Activated CD4-positive, alpha-beta T cell treated with anti-CD3 and anti-CD28 coated beads, Interleukin-2, amount 10 ng/mL, durations not matched to agents 24 days and 14 days (primary cell): ENCODE measurements at places on chromosomes 5 and 9.
A peak's percentile ranks its signal among the peaks of the same experiment; 100 is the strongest.

GRCh38 chr9:76859860-76860259, 46.1 kb downstream of the PRUNE2 start:
- DNase-seq = no peak

DNA sequence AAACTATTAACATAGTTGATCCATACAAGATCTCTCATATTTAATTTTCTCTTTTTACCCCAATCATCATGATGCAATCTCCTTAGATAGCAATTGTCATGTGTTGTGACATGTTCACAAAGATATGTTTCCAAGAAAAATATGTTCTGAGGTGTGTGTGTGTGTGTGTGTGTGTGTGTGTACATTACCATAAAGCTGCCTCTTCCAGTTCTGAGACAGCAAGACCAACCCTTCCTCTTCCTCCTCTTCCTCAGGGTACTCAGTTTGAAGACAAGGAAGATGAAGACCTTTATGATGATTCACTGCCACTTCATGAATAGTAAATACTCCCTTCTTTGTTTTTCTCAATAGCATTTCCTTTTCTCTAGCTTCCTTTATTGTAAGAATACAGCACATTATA, 303.3 kb upstream of the PRDM9 start:
- DNase-seq = no peak

DNA sequence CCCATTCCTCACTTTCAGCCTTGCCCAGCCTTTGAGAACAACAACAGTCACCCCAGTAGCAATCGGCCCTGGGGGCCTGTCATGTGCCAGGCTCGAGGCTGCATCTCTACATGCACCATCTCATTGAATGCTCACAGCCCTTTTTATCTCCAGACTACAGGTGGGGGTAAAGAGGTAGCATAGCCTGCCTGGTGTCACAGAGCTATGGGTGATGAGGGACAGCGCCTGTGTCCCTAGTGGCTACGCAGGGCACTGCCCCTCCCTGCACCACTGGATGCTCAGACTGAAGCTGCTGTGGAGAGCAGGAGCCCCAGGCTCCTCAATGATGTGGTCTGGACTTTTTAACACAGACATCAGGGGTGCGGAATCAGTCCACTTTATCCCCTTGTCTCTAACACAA, 2.8 kb downstream of the CAMK2A start:
- DNase-seq = peak; percentile 60

GRCh38 chr9:18437315-18438201, 36.4 kb upstream of the ADAMTSL1 start:
- DNase-seq = no peak

DNA sequence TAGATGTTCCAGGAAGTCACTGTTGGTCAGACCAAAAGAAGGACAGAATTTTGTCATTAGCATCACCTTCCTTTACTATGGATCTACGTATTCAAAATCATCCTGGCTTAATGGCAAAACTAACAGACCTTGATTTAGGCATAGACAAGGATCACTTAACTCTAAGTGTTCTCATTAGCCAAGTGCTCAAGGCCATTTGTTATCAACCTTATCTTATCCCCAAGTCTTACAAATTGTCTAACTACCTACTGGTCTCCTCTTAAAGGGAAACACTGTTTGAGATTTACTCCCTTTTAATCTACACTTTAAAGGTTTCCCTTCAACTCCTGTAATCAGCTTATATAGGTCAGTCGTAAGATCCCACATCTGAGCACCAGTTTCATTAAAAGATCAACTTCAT, 1197.5 kb upstream of the C9orf72 start:
- no peak for DNase-seq

DNA sequence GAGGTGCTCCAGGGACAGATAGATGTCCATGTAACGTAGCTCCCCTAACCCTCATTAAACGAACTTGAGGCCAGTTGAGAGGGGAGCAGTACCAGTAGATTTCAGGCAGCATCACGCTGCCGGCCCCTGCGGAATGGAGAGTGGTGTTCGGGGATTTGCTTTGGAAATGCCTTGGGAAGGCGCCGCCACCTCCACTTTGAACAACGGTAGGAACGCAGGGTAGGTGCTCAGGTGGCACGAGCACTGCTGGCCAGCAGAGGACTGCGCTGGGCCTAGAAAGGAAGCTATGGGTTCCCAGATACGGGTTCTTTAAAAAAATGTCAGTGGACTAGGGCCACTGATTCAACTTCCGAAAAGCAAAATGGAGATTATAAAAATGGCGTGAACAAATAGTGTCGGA, 271.8 kb downstream of the FANCC start:
- no peak for DNase-seq

DNA sequence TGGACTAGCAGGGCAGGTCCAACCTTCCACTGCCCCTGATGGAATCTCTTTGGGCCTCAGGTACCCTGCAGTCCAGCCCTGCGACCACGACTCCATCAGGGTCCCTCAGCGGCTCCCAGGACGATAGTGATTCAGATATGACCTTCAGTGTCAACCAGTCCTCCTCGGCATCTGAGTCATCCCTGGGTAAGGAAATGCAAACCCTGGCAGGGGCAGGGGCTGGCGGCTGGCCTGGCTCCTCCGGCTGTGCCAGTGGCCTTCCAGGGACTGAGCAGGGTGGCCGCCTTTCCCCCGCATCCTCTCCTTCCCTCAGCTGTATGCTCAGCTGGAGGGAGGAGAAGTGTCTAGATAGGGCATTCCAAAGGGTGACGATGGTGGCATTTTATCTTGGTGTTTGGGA, 45.0 kb downstream of the NEURL1B start:
- DNase-seq = no peak

- no peak for DNase-seq
Observed at GRCh38 chr5:10525124-10525495, 38.8 kb upstream of the ANKRD33B start.

DNA sequence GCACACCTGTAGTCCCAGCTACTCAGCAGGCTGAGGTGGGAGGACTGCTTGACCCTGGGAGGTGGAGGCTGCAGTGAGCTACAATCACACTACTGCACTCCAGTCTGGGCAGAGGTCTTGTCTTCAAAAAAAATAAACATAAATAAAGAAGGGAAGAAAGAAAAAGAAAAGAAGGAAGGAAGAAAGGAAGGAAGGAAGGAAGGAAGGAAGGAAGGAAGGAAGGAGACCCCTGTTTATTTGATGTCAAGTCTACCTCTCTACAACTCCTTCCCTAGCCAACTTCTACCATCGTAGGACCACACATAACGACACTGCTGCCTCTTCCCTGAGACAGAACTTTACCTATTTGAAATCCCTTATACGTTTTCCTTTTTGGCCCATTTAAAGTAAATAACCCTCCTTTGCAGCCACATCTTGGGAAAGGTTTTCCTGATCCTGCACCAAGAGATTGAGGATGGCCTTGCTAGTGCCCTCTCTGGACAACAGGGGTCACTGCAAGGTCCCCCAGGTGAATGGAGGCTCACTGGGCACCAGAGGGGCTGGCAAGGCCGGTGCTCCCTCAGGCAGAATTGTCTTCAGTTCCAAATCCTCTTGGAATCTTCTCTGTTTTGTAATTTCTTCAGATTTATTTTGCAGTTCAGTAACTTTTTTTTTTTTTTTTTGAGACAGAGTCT, 10.5 kb downstream of the RPS14 start:
- DNase-seq = no peak

GRCh38 chr5:133744051-133744959, 132.0 kb upstream of the FSTL4 start:
- no peak for DNase-seq

GRCh38 chr9:76162751-76163500, 231.3 kb downstream of the RFK start:
- DNase-seq = no peak

GRCh38 chr5:10725636-10726035, 35.4 kb downstream of the DAP start:
- no peak for DNase-seq

DNA sequence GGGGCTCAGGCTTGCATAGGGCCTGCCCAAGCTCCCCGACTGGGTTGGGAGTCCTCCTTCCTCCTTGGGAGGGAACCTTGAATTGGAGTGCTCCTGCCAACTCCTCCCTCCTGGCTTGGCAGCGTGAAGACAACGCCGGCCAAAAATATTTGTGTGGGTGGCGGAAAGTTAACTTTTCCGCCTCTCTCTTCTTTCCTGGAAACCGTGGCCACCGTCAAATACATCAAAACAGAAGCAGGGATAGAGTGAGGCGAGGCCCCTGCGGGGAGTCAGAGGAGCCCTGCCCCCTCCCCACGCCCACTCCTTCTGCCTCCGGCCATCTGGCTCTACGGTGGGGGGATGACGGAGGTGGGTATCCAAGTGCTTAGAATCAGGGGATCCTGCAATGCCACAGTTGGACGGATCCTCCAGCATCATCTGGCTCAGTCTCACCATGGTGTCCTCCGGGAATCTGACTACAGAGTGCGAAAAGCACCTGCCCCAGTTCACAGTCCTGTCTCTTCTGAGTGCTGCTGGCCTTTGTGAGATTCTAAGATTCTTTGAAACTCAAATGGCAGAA, 25.2 kb upstream of the SYNPO start:
- DNase-seq = no peak

DNA sequence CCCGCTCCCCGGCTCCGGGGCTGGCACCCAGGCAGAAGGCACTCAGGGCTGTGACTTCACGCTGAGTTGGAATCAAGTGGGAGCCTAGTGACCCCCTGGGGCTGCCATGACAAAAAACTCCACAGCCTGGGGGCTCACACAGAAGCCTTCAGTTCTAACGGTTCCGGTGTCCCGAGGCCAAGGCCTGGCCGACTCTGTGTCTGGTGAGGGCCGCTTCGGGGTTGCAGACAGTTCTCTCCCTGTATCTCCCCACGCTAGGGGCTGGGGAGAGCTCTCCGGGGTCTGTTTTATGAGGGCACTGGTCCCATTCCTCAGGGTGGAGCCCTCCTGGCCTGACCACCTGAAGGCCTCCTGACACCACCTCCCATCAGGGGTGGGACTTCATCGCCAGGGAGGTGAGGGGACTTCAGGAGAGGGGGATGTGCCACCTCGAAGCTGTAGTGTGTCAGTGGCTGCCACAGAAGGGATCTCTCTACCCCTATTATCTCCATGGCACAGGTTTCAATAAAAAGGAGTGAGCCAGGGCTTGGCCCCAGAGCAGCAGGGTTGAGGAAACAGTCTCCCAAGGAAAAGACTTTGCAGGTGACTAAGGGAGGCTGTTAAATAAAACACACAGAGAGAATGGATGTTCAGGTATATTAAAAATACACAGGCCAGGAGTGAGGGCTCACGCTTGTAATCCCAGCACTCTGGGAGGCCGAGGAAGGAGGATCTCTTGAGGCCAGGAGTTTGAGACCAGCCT, 1.5 kb upstream of the SLC6A3 start:
- no peak for DNase-seq
